Kidney glomerular epithelial cell (primary cell): ENCODE measurements at places on chromosomes 3 and 15.

- no peak for DNase-seq
Measured at GRCh38 chr3:126107203-126107939, 23.4 kb upstream of the SLC41A3 start.

- no peak for DNase-seq
Measured at GRCh38 chr3:84978843-84979242, 20.1 kb downstream of the CADM2 start.

DNA sequence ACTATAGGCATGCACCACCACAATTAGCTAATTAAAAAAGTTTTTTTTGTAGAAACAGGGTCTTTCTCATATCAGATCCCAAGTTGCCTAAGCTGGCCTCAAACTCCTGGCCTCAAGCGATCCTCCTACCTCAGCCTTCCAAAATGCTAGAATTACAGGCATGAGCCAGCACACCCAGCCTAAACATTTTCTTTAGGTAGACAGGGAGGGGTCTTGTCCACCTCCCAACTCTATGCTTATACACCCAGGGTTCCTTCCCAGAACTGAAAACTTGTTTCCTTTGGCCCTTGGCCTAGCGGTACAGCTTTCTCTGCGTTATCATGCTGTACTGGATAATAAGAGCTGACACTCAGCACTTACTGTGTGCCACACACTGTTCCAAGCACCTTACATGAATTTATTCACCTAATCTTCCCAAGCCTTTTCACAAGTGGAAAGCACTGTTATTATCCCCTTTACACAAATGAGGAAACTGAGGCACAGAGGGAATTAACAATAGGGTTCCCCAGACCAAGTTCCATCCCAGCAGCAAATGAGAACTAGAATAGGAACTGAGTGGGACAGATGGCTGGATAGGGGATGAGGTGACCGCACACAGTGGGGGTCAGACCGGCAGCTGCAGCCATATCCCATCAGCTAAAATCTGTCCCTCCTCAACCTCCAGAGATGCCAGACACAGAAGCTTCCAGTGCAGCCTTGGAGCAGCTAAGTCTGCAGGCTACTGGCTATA is 150.8 kb downstream of the MEGF11 start:
- no peak for DNase-seq

GRCh38 chr15:57667171-57667849 is 39.2 kb upstream of the POLR2M start:
- peak; percentile 71 for DNase-seq
